Right kidney (tissue), 9 donors: ENCODE measurements at places on chromosomes 7 and 10.

DNA sequence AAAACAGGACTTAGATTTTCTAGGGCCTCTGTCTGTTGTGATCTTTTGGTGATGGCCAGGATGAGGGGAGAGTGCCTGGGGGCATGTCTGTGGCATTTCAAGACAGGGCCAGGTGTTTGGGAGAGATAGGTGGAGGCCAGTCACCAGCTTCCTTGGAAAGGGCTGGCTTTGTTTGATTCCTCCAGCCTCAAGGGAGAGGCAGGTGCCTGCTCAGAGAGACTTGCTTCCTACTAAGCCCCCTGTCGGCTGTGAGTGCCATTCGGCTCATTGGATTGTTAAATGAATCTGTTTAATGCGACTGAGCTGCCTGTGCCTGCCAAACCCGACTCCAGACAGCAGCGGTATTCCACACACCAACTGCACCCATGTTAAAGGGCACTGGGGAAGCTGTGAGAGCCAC, 304.1 kb upstream of the COBL start:
- DNase-seq, result no peak

DNA sequence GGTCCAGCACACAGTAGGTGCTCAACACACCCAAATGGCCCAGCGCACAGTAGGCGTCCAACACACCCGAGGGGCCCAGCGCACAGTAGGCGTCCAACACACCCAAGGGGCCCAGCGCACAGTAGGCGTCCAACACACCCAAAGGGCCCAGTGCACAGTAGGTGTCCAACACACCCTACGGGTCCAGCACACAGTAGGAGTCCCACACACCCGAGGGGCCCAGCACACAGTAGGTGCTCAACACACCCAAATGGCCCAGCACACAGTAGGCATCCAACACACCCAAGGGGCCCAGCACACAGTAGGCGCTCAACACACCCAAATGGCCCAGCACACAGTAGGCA, 80.8 kb downstream of the FOXL3 start:
- DNase-seq, result no peak

DNA sequence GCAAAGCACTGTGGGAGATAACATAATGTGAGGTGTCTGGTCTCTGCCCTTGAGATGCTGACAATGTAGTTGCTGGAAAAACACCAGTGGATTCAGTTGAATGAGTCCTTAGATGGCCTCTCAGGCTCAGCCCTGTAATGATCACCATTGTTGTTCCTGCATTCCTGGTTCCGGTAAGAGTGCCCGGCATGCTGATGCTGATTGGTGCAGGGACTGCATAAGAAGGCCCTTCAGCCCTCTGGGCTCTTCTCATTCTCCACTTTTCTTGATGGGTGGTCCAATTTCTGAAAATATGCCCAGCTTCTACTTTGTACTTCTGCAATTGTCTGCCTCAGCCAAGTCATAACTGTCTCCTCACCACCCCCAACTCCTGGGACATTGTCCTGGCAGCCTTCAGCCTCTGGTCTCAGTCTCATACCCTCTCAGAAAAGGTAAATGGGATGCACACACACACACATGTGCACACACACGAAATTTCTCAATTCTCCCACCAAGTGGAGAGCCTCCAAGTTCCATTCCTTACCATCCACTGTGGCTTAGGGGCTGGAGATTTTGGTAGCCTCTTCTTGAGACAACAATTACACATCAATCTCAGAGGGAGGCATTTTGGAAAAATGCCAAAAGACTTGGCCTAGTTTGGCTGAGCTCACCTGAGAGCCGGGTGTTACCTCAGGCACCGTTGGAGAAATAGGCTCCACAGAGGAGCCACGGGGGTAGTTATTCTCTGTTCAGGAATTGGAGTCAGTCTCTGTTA, 314.9 kb downstream of the RPS24 start:
- DNase-seq, result no peak

DNA sequence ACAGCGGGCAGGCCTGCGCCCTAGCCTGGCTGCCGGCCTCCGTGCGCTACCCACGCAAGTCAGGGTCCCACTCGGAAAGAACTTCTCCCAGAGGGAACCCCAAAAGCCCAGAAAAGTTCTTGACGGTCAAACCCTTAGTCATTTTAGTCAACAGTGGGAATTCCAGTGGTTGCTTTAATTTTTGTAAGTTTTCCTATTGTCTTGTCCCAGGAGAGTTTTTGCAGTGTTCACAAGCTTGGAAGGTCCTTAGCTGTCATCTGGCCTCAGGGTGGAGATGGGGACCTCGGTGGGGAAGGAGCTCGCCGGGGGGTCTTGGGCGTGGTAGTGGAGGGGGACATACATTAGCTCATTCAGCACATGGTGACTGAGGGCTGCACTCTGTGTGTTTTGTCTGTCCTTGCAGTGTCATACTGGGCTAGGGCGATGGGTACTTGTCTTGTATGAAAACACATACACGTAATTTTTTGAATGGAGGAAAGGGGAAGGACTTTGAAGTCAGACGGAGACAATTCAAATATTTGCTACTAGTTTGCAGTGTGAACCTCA, 736 bp downstream of the MINDY4 start:
- DNase-seq, result no peak

GRCh38 chr7:49479936-49480544, 293.4 kb upstream of the VWC2 start:
- no peak for DNase-seq

DNA sequence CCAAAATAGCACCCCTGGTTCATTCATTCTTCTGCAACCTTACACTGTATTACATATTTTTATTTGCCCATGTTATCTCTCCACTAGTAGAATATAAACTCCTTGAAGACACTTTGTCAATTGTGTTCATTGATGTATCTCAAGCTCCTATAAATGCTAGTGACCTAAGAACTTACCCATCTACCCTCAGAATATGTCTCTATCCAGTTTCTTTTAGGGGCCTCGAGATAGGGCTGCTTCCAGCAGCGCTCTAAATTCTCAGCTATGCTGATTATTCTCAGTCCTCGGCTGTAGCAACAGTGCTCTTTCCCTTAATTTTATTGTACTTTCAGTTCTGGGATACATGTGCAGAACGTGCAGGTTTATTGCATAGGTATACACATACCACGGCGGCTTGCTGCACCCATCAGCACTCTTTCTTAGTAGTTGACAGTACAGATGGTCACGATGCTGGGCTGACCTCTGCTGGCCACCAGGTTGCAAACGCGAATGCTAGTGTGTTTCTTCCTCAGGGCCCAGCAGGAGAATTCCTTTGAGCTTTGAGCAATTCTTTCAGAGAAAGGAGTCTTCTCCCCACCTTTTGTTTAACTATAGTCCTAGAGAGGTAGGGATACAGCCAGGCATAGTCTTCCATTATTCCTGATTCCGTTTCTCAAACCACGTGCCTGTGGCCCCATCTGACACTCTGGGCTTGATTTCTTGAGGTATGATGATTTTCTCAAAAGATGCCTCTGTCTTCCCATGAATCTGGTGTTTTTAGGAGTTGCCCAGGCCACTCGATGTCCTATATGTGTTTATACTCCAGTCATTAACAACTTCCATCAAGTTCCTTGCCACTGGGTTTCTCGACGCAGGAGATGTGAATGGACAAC, 49.1 kb upstream of the CDC14C start:
- peak; percentile 17 for DNase-seq

DNA sequence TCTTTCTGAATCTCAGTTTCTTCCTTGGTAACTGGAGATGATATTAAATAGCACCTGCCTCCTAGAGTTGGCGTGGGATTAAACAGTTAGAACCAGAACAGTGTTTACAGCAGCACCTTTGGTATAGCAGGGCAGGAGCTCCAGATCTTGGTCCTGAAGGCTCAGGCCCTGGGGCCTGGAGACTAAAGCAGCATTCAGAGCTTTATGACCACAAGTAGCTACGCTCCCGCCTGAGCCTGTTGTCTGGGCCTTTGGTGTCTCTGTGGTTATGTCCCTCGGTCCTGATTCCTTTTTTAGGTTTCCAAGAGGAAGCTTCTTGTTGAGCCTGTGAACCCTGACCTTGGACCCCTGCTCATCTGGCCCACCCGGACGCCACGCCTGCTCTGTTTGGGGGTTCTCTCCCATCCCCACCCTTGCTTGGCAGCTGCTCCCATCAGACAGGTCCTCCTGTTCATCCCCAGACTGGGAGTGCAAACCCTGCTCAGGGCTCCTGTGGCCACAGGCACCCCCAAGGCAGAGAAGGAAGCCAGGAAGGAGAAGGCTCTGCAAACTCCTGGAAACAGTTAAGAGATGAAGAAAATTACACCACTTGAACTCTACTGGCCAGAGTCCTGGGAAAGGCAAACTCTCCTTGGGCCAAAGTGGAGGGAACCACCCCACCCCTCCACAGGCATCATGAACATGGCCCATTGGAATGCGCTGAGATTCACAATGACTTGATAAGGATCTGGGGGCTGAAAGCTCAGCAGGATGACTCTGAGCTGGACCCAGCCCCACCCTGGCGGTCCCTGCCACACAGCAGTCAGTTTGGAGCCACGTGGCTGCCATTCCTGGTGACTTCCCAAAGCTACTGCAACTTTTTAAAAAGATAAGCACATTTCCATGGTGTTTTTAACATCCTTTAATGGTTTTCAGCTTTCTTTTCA, 50.1 kb upstream of the TMEM72 start:
- no peak for DNase-seq

GRCh38 chr7:99393355-99394187, 14.8 kb downstream of the PDAP1 start:
- no peak for DNase-seq
